Astrocyte (in vitro differentiated cells and primary cell): ENCODE measurements at places on chromosomes 2 and 18.

GRCh38 chr2:54712516-54712915 is 10.9 kb upstream of the EML6 start:
- no peak for DNase-seq

DNA sequence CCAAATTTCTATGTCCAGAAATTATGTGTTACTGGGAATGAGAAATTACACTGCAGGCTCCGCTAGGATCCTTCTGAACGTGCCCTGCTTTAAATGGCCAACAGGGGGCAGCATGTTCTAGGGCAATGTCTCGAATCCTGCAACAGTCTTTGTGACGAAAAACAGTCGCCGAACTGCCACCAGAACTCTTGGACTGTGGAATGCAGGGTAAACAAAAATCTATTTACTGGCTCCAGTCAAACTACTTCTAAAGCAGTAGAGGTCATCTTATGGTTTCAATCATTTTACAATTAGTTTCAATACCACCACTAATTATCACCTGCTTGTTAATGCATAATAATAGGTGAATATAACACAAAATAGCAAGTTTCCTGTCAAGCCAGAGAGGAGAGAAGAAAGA is 9.8 kb upstream of the ZNF397 start:
- DNase-seq = peak; percentile 32

GRCh38 chr18:49019446-49020045 is 68.8 kb upstream of the SMAD7 start:
- peak; percentile 25 for DNase-seq

- no peak for DNase-seq
These were observed 32.6 kb upstream of the INSIG2 start for GRCh38 chr2:118055512-118056164.

DNA sequence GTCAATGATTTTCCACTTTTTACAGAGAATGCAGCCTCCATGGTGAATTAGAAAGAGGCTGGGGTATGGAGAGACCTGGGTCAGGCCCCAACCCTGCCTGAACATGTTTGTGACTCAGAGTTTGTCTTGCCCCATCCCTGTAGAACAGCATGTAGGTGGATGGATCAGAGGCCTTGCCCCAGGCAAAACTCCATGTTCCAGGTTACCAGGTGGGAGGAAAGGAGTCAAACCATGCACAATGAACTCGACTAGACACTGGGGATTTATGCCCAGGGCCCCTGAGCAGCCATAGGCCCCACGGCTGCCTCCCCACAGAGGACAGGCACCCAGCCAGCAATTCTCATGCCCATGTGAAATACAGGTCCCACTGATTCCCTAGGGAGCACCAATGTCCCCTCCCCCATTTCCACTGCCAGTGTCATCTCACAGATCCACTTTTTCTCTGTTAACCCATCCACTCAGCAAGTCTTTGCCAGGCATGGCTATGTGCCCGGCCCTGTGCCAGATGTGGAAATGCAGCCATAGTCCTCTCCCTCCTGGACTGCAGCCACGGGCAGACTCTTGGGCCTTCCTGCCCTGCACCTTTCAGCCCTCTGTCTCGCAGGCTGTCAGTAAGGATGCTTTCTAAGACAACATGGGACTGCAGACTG is 737.8 kb upstream of the HS6ST1 start:
- no peak for DNase-seq

DNA sequence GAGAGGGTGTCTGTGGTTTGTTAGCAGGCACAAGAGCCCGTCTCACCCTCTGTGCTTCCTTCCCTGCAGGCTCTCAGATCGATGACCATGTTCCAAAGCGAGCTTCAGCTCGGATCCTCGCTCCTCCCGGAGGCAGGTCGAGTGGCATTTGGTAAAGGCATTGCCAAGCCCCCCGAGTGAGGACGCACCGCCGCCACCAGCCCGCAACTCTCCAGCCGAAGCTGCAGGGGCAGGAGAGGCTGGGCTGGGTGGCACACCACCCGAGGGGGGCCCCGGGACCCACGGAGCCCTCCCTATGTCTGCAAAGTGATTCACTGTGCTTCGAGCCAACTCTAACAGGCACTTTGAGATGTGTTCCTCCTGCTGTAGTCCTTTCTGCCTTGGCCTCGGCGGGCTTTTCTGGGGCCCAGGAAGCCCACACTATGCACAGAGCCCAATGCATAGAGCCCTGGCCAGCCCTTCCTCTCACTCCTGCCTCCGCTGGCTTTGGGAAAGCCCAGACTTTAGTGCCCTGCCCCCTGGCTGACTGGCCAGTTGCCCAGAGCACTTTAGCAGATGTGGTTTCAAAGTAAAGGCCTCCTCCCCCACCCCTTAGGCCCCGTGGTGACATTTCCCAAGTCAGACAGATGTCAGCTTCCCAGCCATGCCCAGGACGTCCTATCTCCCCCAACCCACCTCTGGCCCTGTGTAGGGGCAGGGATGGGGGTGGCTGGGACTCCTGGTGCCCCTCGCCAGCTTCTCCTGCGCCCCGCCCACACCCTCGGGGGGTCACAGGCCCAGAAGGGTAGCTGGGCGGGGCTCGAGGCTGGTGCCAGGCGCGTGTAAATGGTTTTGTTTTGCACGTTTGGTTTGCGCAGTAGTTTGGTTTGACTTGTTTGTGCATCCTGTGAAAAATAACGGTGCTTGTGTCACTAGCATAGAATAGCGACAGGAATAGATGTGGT is 23.3 kb upstream of the MAPRE3 start:
- DNase-seq = peak; percentile 19

DNA sequence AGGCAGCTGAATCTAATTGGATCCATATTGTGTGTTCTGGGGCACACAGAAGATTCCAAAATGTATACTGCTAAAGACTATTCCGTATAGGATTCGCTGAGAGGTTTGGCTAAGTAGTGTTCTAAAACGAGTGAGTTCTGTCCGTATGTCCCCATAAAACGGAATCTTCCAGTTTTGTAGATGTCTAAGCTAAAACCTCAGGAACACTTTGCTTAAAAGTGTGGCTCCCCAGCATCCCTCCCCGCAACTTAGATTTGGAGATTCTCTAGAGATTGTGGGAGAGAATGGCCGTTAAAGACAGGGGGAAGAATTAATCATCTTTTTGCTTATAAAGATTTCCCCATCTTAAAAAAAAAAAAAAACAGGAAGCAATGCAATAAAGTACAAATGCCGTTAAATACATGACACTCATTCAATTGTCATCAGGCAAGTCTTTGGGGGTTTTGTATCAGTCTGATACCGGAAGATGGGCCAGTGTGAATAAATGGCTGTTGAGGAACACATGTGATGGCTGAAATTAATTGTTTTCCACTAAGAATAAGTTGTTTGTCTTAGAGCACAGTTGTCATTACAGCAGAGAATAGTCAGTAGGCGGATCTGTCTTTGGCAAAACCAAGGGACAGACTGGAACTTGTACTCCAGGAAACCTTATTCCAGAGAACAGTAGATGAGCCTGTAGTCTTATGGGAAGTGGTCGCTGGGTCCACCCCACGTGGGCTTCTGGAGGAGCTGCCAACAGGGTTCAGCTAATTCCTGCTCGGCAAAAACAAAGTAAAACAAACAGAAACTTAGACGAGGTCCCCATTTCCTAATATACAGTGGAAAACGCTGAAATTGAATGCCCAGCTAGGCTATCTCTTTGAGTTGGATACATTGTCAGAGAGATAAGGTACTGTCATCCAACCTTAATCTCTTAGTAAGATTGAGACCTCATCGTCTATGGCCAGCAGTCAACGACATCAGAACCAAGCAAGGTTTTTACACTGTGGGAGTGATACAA is 1.7 kb downstream of the EMILIN2 start:
- DNase-seq = no peak

GRCh38 chr2:230982126-230982525 is 13.8 kb upstream of the SPATA3 start:
- no peak for DNase-seq

DNA sequence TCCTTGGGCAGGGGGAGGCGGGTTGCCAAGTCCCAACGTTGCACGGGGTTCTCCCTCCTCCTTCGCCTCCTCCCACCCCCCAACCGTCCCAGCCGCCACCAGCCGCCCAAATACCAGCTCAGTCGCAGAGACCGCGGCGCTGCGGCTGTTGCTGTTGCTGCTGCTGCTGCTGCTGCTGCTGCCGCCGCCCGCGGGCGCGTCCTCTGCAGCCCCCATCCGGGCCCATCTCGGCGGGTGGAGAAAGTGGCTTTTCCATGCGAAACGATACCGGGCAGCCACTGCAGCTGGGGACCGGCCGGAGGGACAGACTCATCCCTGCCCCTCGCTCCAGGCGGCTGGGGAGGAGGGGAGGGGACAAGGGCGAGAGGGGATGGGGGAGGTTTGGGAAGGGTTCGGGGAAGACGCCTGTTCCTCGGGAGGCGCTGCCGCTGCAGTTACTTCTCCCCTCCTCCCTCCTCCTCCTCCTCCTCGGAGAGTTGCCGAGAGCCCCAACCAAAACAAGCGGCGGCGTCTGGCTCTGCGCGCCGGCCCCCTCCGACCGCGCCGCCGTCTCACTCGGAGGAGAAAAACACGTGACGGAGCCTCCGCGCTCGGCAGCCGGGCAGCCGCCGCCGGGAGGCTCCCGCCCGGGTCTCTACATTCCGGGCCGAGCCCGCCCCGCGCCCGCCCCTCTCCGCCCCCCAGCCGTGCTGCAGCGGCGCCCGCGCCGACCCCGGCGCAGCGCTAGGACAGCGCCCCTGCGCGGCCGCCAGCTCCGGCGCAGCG is at the start of gene IRS1:
TSS of gene IRS1 (minus strand) at position 610 of the 765 bp plus-strand sequence. CDS start 1,082 bp downstream, outside the sequence.
- DNase-seq = peak; percentile 65

DNA sequence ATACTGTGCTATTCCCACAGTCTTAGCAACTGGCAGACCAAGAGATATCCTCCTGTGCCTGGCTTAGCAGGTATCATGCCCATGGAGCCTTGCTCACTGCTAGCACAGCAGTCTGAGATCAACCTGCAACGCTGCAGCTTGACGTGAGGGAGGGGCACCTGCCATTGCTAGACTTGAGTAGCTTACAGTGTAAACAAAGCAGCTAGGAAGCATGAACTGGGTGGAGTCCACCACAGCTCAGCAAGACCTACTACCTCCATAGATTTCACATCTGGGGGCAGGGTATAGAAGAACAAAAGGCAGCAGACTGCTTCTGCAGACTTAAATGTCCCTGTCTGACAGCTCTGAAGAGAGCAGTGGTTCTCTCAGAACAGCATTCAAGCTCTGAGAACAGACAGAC is 74.8 kb downstream of the AKAIN1 start:
- DNase-seq = no peak

- peak; percentile 94 for DNase-seq
These were observed 219.6 kb downstream of the ETAA1 start for GRCh38 chr2:67616749-67617148.

GRCh38 chr2:169980643-169981042 is 153.4 kb downstream of the UBR3 start:
- DNase-seq = no peak

DNA sequence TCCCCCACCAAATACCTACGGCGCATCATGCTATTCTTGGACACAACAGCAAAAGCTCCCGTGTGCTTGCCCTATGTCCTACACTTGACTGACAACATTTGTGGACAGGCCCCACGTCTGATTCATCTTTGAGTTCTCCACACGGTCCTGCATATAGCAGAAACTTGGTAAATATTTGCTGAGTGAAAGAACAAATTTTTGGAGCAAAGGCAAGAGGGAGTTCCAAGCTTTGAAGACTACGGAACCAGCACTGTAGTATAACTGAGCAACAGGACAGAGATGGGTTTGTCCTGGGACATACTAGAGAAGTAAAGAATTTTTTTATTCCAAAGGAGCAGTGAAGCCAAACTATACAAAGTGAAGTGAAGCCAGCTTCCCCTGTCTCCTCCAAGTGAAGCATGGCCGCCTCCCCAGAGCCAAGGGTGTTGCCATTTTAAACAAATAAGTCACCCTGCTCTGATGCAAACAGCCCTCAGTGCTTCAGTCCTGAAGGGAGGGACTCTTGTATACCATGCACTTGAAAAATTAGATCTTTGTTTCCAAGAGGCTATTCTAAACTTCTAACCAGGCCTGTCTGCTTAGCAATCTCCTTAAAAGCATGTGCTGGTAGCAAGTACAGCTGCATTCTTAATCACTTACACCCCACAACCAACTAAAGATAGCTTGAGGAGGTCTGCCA is 35.9 kb downstream of the SPRED2 start:
- DNase-seq = peak; percentile 71

DNA sequence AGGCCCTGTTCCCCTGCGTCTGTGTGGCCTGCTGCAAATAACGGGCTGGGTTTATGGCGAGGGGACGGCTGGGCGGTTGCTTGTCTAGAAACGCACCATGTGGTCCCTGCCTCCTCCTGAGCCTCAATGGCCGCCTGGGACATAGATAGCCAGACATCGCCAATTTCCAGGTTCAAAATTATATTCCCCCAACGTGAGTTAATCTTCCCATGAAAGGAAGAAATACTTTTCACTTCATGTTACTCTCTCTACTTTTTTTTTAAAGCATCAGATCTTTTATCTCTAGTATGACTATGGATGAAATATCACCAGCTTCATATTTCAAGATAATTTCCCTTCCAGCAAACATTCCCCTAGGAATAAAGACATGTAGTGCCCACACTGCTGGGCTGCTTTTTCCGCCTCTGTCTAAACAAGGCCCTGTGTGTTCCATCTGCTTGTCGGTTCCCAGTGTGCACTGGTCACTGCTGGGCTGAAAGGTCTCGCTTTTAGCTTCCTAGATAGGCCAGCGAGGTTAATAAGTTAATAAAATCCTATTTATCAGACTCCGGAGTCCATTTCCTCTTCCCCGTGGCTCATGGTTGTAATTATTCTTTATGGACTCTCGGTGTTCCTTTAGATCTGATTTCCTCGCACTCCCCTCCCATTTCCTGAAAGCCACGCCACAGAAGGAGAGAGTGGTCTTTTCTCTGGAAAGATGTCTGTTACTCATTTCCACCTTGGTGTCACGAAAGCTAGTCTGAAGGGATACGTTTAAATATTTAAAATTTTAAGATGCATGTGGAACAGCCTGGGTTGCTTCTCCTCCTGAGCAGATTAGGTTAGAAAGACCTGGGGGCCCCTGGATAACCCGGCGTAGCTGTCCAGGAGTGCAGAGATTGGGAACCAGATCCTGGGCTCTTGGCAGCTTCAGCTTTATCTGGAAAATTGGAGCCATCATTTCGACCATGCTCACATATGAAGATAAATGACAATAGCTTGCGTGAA is 196.6 kb upstream of the COPS8 start:
- no peak for DNase-seq

GRCh38 chr2:241953324-241953928 is 83.9 kb downstream of the RTP5 start:
- DNase-seq = no peak

DNA sequence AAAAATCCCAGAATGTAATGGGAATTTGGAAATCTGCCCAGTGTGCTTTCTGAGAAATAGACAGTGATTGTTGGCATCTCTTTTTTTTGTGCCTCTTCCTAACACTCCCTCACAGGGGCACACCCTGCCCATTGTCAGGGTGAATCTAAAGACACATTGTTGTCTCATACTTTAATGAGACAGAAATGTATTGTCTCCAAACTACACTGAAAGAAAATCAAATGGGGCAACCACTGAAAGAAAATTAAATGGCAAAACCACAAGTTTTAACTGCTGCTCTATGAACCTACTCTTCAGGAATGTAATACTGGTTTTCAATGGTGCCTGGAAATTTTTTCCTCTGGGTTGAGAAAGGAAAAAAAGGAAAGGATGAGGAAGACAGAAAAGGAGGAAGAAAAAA is 43.2 kb upstream of the GLS start:
- peak; percentile 72 for DNase-seq

DNA sequence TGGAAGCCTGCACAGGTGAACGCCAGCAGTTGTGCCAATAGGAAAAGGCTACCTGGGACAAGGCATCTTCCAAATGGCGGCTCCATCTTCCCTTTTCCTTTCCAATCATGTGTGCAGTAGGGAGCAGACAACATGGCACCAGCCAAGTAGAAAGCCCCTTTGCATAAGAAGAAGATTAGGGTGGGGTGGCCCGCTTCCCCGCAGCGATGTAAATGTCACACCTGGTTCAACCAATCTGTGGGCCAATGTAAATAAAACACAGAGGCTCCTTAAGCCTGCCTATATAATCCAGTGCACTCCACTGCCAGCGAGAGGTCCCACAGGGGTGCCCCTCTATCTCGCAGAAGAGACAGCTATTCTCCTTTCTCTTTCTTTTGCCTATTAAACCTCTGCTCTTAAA is 468.4 kb upstream of the CRIM1 start:
- no peak for DNase-seq
